ENCODE measurements at places on chromosomes 16 and 17.

DNA sequence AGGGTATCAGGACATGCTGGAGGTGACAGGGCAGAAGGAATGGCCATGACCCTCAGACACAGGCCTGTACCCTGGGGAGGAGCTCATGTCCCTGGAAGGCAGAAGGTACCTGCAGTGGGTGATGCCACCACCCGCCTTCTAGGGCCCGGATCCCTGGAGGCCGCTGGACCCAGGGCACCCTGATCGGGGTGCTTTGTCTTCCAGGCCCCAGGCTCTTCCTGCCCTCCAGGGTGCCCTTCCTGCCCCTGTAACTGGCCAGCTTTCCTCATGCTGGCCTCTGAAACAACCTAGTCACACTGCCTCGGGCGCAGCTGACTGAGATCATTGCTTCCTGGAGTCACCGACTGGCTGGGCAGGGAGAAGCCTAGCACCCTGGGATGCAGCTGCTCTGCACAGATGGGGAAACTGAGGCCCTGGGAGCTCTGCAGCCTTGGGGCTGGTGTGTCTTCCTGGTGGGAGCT lies 5.8 kb downstream of the ADCY7 start:
- H3K27ac ChIP-seq = no peak overlapping the region
- no peak for DNase-seq
- H3K4me3 ChIP-seq = no peak overlapping the region
- H3K27me3 ChIP-seq = no peaks in the 10 kb centered on the region
- H3K4me1 ChIP-seq = no peaks in the 10 kb centered on the region

DNA sequence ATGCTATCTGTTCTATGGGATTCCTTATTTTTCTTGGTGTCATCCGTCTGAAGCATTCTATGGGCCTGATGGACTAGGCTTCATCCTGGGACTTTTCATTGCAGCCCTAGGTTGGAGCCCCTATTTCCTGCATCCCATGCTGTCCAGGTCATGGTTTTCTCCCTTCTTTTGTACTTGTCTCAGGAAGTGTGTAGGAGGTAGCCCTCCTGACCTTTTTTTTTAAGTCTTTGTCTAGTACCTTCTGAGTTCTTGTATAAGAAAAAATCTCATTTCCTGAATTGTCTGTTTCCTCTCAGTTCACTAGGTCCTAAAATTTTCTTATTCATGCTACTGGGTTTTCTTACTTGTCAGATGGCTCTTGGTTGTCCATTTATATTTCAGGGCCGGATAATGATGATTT lies 6.0 kb downstream of the NDEL1 start:
- no peak overlapping the region for H3K27ac ChIP-seq
- no peaks in the 10 kb centered on the region for H3K4me1 ChIP-seq
- no peaks in the 10 kb centered on the region for H3K36me3 ChIP-seq
- H3K4me3 ChIP-seq = no peak overlapping the region
- DNase-seq = no peak

- no peaks in the 10 kb centered on the region for H3K27me3 ChIP-seq
- H3K4me1 ChIP-seq = no peaks in the 10 kb centered on the region
- no peak overlapping the region for H3K4me3 ChIP-seq
- H3K27ac ChIP-seq = no peak overlapping the region
These were observed 12.3 kb upstream of the SPN start for GRCh38 chr16:29650771-29651170.

- no peaks in the 10 kb centered on the region for H3K27me3 ChIP-seq
- DNase-seq = no peak
- H3K36me3 ChIP-seq = no peaks in the 10 kb centered on the region
- peaks cover 3% of the 10 kb centered on the region for H3K4me1 ChIP-seq
- H3K27ac ChIP-seq = no peak overlapping the region
- no peak overlapping the region for H3K4me3 ChIP-seq
These were observed 5.3 kb downstream of the MPO start for GRCh38 chr17:58275417-58275816.

DNA sequence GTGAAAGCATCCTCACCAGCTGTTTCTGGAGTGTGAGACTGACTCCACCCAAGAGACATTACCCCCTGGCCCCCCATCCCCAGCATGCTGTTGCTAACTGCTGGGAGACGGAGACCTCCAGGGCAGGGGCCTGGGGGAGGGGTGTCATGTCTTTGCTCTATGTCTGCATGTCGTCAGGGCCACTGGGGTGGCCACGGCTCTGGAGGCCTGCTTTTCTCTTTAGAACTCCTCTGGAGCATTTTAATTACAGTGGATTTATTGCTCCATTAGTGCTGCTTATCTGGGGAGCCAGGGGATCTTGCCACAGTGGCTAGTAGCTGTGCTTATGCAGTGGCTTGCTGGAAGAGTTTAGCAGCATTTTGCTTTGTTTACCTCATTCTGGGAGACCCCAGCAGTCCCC lies 32.3 kb downstream of the CLEC16A start:
- no peaks in the 10 kb centered on the region for H3K4me1 ChIP-seq
- no peak overlapping the region for H3K4me3 ChIP-seq
- no peaks in the 10 kb centered on the region for H3K27me3 ChIP-seq

GRCh38 chr16:25155553-25156460 lies 44.3 kb downstream of the LCMT1 start:
- no peaks in the 10 kb centered on the region for H3K4me1 ChIP-seq
- H3K36me3 ChIP-seq = peaks cover 7% of the 10 kb centered on the region
- no peak overlapping the region for H3K27ac ChIP-seq
- no peaks in the 10 kb centered on the region for H3K27me3 ChIP-seq

- H3K4me3 ChIP-seq = peak overlapping the region; percentile 35
- DNase-seq = no peak
- H3K27ac ChIP-seq = peak overlapping the region; percentile 23
- no peaks in the 10 kb centered on the region for H3K36me3 ChIP-seq
These were observed 1.8 kb downstream of the NAGS start for GRCh38 chr17:44006272-44006597.

- no peaks in the 10 kb centered on the region for H3K36me3 ChIP-seq
- no peak overlapping the region for H3K27ac ChIP-seq
- no peak for DNase-seq
- no peaks in the 10 kb centered on the region for H3K4me1 ChIP-seq
These were observed 742.8 kb upstream of the SOX9 start for GRCh38 chr17:71378036-71378435.

- no peak overlapping the region for H3K4me3 ChIP-seq
- no peak overlapping the region for H3K27ac ChIP-seq
- DNase-seq = no peak
- no peaks in the 10 kb centered on the region for H3K36me3 ChIP-seq
- H3K27me3 ChIP-seq = no peaks in the 10 kb centered on the region
These were observed 48.3 kb downstream of the PHLPP2 start for GRCh38 chr16:71676236-71676635.

- H3K4me1 ChIP-seq = no peaks in the 10 kb centered on the region
- H3K4me3 ChIP-seq = no peak overlapping the region
- no peaks in the 10 kb centered on the region for H3K27me3 ChIP-seq
- no peak for DNase-seq
These were observed 33.5 kb upstream of the SKAP1 start for GRCh38 chr17:48463526-48463925.

GRCh38 chr17:32342603-32343325 lies 791 bp upstream of the C17orf75 start:
- no peaks in the 10 kb centered on the region for H3K4me1 ChIP-seq
- DNase-seq = no peak
- H3K27ac ChIP-seq = peak overlapping the region; percentile 73
- no peaks in the 10 kb centered on the region for H3K36me3 ChIP-seq
- no peaks in the 10 kb centered on the region for H3K27me3 ChIP-seq

- no peaks in the 10 kb centered on the region for H3K36me3 ChIP-seq
- H3K4me1 ChIP-seq = no peaks in the 10 kb centered on the region
- no peak overlapping the region for H3K4me3 ChIP-seq
- peak; percentile 55 for DNase-seq
These were observed 15.6 kb downstream of the SCGB1C2 start for GRCh38 chr17:152860-153420.

- H3K36me3 ChIP-seq = peaks cover 54% of the 10 kb centered on the region
- peak overlapping the region; percentile 22 for H3K4me3 ChIP-seq
- H3K4me1 ChIP-seq = peaks cover 43% of the 10 kb centered on the region
- peak overlapping the region; percentile 77 for H3K27ac ChIP-seq
- no peaks in the 10 kb centered on the region for H3K27me3 ChIP-seq
These were observed 10.0 kb downstream of the TNFAIP1 start for GRCh38 chr17:28345419-28346198.

DNA sequence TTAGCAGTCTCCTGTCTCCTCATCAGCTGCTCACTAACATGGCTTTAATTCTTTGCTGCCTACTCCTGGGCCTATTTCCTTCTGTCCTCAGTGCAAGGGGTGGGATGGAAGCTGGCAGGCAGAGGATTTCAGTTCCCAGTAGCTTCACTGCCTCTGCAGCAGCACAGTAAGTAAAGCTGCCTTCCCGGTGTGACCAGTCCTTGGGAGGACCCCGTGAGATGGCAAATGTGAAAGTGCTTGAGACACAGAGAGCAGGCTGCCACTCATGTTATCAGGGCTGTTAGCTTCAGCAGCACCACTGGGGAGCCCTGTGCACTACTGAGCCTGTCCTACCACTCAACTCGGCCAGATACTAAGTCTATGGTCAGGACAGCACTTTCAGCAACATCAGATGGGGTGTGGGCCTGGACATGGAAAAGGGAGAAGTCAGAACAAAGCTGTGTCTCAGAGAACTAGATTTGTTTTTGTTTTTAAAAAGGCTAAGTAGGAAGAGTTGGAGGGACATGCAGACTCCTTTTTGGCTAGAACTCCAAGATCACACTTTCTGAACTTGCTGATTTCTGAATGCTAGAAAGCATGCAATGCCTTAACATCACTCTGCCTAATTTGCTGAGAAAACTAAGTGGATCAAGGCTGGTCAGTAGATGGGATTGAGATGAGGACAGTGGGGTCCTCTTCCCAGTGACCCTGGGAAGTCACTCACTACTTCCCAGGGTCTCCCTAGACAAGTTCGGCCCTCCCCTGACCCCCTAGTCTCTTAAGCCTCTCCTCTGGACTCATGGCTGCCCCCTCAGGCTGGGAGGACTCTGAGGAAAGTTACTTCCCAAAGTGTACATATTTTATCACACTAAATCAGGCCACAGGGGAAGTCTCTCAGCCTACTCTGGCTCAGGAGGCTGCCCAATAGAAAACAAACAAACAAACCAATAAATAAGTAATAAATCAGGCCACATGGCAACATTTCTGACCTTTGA lies 1.1 kb downstream of the ACSF2 start:
- H3K27ac ChIP-seq = peak overlapping the region; percentile 53
- no peaks in the 10 kb centered on the region for H3K36me3 ChIP-seq
- H3K27me3 ChIP-seq = no peaks in the 10 kb centered on the region
- peak overlapping the region; percentile 58 for H3K4me3 ChIP-seq

GRCh38 chr17:47882247-47882646 lies 13.8 kb upstream of the SP2 start:
- DNase-seq = no peak
- H3K4me3 ChIP-seq = no peak overlapping the region

- no peak for DNase-seq
- H3K27ac ChIP-seq = no peak overlapping the region
- H3K36me3 ChIP-seq = peaks cover 21% of the 10 kb centered on the region
These were observed 9.4 kb downstream of the TIGD7 start for GRCh38 chr16:3295783-3296182.

GRCh38 chr16:89119166-89119621 lies 25.5 kb downstream of the ACSF3 start:
- no peaks in the 10 kb centered on the region for H3K36me3 ChIP-seq
- no peaks in the 10 kb centered on the region for H3K4me1 ChIP-seq
- no peak overlapping the region for H3K4me3 ChIP-seq
- no peak for DNase-seq

- peak overlapping the region; percentile 24 for H3K27ac ChIP-seq
- H3K4me1 ChIP-seq = peaks cover 18% of the 10 kb centered on the region
- no peak overlapping the region for H3K4me3 ChIP-seq
- DNase-seq = no peak
- H3K27me3 ChIP-seq = no peaks in the 10 kb centered on the region
These were observed 12.5 kb downstream of the CYB5B start for GRCh38 chr16:69436896-69437295.

GRCh38 chr16:73057291-73058210 lies 9.6 kb upstream of the ZFHX3 start:
- peak overlapping the region; percentile 57 for H3K4me3 ChIP-seq
- H3K27me3 ChIP-seq = no peaks in the 10 kb centered on the region
- peak overlapping the region; percentile 65 for H3K27ac ChIP-seq
- H3K36me3 ChIP-seq = no peaks in the 10 kb centered on the region

DNA sequence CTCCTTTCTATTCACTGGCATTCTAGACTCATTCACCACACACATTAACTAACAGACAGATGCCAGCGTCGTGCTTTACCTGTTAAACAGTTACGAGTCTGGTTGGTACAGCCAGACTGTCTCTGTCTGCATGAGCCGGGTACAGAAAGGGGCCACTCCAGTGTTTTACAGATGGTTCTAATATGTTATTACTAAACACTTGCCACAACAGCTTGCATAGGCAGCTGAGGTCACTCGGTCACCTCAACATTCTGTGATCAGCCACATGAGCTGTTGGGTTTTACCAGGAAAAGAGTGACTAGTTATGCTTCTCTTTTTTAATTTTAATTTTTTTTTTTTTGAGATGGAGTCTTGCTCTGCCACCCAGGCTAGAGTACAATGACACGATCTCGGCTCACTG lies 25.2 kb downstream of the CD300A start:
- no peak overlapping the region for H3K4me3 ChIP-seq
- H3K27ac ChIP-seq = no peak overlapping the region
- H3K27me3 ChIP-seq = no peaks in the 10 kb centered on the region
- H3K36me3 ChIP-seq = no peaks in the 10 kb centered on the region
- no peak for DNase-seq

DNA sequence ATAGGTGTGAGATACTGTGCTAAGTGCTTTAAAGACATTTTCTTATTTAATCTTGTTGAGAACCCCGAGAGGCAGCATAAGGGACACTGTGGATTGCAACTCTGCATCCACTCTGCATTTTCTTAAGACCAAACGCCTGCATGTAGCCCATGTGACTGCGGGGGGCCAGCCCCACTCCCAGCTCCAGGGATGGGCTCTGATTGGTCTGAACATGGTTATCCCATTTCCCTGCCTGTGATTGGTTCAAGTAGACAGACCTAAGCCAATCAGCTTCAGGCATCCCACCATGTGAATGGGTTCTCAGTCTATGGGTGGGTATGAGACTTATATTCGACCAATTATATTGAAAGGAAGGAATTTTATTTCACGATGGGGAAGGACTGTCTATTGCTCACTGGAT lies 33.2 kb upstream of the USP7 start:
- no peak overlapping the region for H3K27ac ChIP-seq
- H3K4me1 ChIP-seq = no peaks in the 10 kb centered on the region
- DNase-seq = no peak
- no peaks in the 10 kb centered on the region for H3K27me3 ChIP-seq
- H3K4me3 ChIP-seq = no peak overlapping the region

- H3K4me1 ChIP-seq = no peaks in the 10 kb centered on the region
- no peak overlapping the region for H3K4me3 ChIP-seq
- no peak overlapping the region for H3K27ac ChIP-seq
- peak; percentile 57 for DNase-seq
These were observed 7.5 kb upstream of the C16orf95 start for GRCh38 chr16:87324411-87325275.

DNA sequence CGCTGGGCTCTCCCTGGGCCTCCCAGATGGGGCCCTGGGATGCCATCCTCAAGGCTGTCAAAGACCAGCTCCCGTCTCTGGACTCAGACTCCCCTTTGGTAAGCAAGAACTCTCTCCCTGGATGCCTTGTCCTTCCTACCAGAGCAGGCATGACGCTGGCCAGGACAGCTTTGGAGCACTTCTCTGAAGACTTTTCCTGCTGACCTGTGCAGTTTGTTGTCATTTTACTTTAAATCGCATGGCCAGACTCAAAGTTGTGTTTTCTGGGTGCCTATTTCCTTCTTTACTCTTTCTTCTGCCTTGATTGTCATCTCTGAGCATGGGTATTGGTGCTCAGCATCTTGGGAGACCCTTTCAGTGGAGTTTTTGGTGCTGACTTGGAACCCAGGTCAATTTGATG lies 2.2 kb downstream of the DNAAF8 start:
- H3K4me1 ChIP-seq = no peaks in the 10 kb centered on the region
- no peak overlapping the region for H3K4me3 ChIP-seq
- no peak overlapping the region for H3K27ac ChIP-seq
- DNase-seq = no peak
- no peaks in the 10 kb centered on the region for H3K36me3 ChIP-seq
- no peaks in the 10 kb centered on the region for H3K27me3 ChIP-seq

All from pancreas (tissue), 10 donors.